Stimulated activated CD8-positive, alpha-beta memory T cell treated with anti-CD3 and anti-CD28 coated beads, Interleukin-7, amount 100 ng/mL, for 48 hours (primary cell): ENCODE measurements at places on chromosomes 4 and X.

GRCh38 chr4:83093060-83093640 lies 21.4 kb downstream of the PLAC8 start:
- DNase-seq, result no peak

- no peak for DNase-seq
These were observed 856 bp downstream of the SLC9B1 start for GRCh38 chr4:103018391-103019307.

DNA sequence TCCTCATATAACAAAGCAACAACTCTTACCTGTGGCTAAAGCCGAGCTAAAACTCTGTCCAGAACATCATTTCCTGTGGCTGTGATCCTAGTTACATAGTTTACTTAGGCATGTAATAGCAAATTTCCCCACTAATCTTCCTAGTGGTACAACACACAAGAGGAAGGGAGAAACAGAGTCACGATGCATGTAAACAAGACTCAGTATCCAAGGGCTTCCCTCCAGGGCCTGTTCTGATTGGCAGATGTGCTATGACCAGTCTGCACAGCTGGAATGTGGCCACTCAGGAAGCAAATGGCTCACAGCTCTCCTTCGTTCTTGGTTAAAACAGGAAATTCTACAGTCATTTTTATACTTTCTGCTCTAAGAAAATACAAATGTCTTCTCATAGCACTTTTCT lies 49.2 kb upstream of the PRSS48 start:
- no peak for DNase-seq

DNA sequence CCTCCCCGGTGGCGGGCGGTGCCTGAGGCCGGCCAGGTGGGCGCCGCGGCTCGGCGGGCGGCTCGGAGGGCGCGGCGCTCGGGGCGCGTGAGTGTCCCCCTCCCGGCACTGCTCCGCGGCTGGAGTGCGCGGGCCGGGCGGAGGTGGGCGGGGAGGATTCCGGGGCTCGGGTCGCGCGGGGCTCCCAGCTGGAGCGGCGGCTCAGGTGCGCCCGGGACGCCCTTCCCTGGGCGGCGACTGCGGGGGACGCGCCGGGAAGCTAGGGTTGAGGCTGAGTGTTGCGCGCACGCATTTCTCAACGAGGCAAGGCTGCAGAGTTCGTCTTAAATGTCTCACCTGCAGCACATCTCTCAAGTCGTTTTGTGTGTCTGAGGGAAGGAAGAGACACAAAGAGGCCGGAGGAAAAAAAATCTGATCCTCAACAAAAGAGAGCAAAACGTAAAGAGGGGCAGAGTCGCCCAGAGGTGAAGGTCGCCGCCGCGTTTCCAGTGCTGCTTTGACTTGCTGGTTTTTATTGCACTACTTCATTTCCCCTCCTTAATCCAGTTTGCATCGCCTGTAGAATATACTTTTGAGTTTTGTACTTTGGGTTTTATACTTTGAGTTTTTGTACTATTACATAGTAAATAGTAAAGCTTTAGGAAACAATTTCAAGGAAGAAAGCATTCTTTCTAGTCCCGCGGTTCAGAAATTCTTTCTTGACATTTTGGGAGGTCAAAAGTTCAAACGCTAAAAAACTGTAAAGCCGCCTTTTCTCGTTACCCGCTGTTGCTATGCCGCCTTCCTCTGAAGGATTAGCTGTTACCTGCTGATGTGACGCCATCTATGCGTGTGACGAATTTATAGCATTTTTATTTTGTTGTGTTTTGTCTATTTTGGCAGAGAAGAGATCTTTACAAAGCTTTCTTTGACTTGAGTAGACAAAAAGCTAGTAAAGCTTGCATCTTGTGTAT lies 106.5 kb upstream of the STOX2 start:
- no peak for DNase-seq

DNA sequence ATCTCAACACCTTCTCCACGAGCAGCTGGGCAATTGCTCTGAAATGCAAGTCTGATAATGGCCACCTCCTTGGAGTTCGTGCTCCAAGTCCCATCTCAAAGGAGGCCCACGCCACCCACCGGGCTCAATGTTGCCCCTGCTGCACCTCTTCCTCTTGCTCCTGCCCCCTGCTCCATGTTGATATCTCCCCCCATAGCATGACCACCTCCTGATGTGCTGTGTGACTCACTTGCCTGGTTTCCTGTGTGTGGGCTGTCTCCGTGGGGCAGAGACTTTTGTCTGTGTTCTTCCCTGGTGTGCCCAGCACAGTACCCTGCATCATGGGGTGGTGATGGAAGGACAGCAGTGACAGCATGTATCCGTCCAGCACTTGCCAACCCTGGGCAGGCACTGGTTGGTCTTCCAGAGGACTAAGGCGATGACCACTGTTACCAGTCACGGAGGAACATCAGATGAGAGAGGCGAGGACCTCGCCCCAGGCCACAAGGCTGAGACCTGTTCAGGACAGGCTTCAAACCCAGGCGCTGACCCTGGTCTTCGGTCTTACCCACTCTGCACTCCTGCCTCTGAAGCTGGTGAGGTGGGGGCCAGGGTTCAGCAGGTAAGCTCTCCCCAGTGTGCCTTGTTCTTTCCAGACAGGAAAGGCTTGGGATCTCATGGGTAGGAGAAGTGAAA lies 104.6 kb upstream of the LRPAP1 start:
- DNase-seq, result no peak

DNA sequence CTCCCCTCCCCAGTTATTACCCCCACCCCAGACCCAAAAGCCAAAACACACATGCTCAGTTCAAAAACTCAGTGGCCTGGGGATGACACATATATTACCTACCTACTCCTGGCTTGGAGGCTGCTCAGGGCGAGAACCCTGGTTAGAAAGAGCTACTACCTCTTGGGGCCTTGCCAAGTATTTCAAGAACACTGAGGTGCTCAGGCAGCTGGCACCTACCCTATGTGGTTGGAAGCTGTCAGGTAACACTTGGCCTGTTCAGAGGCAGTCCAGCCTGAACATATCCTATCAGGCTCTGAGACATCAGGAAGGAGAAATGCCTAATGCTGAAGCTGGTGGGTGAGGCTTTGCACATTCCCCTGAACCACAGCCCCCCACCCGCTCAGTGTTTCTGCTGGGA lies 4.9 kb downstream of the BCAP31 start:
- DNase-seq, result no peak

GRCh38 chrX:10033375-10034007 lies 66.3 kb downstream of the CLDN34 start:
- DNase-seq, result no peak

- no peak for DNase-seq
These were observed 234.0 kb downstream of the OPHN1 start for GRCh38 chrX:68199062-68199848.

GRCh38 chr4:153146961-153147360 lies 57.3 kb upstream of the TRIM2 start:
- DNase-seq, result no peak

GRCh38 chrX:16487620-16488385 lies 162.2 kb upstream of the S100G start:
- DNase-seq, result no peak

- DNase-seq, result no peak
These were observed 94.6 kb downstream of the FAM9B start for GRCh38 chrX:8939322-8939721.

- DNase-seq, result no peak
These were observed 120.8 kb downstream of the ZNF518B start for GRCh38 chr4:10336471-10336870.

DNA sequence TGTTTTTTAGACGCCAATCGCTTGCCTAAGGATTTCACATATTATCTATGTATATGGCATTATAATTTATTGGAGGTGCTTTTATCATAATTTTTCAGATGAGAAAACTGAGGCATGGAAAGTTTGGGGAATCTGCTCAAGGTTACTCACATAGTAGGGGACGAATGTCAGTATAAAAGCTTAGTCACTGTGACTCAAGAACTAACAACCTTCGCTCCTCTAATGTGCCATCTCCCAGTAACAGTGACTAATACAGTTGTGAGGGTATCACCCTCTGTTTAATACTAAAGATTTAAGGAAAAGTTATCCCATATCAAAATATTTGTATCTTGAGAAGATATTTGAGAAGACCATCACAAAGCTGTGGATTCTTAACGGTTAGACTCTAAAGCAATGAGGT lies 353.1 kb upstream of the SPOCK3 start:
- DNase-seq, result no peak

GRCh38 chr4:88843067-88843685 lies 145.5 kb upstream of the NAP1L5 start:
- DNase-seq, result no peak

- no peak for DNase-seq
These were observed 13.3 kb upstream of the CDKL2 start for GRCh38 chr4:75643651-75644050.

- DNase-seq, result no peak
These were observed 50.1 kb upstream of the ADRA2C start for GRCh38 chr4:3715855-3716630.

DNA sequence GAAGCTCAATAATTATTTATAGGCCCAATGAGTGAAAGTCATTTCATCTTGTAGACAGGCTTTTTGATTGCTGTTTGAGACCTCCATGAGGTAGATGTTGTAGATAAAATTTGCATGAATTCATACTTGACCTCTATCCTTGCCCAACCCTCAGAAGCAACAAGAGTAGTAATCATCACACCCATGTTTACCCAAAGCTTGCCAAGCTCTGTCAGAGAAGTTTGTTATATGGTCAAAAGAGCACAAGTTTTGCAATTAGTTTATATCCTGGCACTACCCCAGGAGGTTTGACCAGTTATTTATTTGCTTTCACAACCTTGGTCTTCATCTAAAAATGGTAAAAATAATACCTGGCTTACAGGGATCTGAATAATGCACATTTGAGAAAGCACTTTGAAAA lies 20.7 kb downstream of the ADH7 start:
- DNase-seq, result no peak

GRCh38 chr4:2812612-2813354 lies 19.9 kb downstream of the SH3BP2 start:
- DNase-seq, result no peak

- DNase-seq, result no peak
These were observed 88.5 kb upstream of the ADRA2C start for GRCh38 chr4:3677748-3678070.

GRCh38 chr4:173685831-173686210 lies 155.8 kb upstream of the HAND2 start:
- no peak for DNase-seq

DNA sequence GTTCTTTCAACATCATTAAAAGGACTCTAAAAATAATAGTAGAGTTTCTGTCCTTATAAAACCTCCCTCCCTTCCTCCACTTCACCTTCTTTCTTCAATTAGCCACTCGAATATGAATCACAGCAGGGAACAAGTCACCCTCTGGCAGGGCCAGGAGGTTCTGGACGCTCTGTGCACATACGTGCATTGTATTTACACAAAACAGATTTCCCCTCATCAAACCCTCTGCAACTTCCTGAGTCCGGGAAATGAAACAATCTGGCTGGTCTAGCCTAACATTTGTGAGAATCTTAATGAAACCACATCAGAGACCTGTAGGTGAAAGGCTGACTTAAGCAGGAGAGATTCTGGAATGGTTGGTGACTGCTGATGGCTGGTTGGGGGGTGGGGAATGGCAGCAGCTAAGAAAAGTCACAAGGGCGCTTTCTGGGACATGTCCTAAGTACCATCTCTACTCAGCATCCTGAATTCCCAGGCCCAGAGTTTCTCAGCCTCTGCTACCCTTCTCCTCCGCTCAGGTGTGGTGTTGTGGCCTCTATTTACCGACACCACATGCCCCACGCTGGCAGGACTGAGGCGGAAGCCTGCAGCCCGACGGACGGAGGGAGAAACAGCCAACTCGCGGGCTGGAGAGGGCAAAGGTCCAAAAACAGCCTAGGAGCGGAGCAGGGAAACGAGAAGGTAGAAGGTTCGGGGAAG lies 1.0 kb downstream of the ZDHHC9 start:
- DNase-seq, result no peak

DNA sequence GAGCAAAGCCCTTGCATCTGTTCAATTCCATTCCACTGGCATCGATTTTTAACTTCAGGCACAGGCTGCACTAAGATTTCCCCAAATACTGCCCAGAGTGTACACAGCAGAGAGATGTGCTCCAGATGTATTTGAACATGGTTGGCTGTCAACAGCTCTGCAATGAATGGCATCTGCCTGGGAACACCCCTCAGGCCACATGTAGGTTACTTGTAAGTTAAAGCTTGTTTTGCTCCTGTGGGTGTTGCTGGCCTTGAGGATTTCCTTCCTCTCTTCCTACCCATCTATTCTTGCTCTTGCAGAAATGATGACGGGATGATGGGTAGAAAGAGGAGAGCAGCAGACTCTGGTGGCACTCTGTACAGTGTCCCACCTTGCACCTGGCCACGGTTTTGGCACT lies 69.3 kb upstream of the HELT start:
- DNase-seq, result no peak

DNA sequence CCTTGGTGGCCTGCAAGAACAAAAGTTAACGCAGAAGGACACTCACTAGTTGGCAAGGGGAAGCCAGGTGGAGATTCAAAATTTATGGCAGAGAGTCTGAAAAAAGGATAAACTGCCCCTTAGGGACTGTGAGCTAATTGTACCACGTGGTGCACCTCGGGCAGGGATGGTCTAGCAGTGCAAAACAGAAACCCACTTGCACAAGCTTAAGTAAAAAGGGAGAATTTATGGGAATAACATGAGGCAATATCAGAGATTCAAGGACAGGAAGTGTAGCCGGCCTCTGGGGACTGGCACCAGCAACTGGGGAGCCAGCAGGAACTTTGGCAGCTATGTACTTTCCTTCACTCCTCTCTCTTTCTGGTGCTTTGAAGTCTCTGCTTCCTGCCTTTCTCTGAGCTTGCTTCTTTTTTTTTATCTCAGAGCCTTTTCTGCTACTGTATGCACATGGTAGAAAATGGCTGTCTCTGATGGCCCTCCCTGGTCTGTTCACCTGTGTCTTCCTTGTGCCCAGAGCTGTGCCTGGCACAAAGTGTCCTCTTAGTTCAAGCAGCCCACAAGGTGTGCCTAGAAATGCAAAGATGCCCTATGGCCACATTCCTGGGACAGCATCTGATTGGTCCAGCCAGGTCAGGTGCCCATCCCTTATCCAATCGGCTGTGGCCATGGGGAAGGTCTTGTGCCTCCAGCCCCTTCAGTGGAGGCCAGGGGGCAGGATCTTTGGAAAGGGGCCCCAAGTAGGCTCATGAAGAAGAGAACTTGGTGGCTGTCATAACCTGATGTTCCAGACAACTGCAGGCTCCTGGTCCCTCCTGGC lies 114.8 kb upstream of the ATP6AP2 start:
- DNase-seq, result no peak

DNA sequence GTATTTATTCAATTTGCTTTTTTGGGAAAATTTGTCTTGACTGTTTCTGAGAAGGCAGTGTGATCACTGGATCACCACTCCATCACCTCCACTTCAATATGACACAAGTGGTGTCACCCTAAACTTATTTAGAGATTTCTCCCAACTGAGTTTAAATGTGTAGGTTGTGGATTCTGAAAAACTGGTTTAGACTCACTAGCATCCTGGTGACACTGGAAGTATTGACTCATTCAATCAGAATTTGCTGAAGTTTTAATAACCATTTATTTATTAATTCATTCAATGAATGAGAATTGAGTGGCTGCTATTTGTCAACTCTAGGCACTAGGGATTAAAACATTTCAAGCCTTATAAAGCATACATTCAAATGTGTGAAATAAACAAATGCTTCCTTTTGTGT lies 819.1 kb upstream of the EPHA5 start:
- no peak for DNase-seq

- no peak for DNase-seq
These were observed 60.9 kb downstream of the IRF2 start for GRCh38 chr4:184413261-184414046.
